ENCODE measurements at places on chromosomes 7 and 10.

DNA sequence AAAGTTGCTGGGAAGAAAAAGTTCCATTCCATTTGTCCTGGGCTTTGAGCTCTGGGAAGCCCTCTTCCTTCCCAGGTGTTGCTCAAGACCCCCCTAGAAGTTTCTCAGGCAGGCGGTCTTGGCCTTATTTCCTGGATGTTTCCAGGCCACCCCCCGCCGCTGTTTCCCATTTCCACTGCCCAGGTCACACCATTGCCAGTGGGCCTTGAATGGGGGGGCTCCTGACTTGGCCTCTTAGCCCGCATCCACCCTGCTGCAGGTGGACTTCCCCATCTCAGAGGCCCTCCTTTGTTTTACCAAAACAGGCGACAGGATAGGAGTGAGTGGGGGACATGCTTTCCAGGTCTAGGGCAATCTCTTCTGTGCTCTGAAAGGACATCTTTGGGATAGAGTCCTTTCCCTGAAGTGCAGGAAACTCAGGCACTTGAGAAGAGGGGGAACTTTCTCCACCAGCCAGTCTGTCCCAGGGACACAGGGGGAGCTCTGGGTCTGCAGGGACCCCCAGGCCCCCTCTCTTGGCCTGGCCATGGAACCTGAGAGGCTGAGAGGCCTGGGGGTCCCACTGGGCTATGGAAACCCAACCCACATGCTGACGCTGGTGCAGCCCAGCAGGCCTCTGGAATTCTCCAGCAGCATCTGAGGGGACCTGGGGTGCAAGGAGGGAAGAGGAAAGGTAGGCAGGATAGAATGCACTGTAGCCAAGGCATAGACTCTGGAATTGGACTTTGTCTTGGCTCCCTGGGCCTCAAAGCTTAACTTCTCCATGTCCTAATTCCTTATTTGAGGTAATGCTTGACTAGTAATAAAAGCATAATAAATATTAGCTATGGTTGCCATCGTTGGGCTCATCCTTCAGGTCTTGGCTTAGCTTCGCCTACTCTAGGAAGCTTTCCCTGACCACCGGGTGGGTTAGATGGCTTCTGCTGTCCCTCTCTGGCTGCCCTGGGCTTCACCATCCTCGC lies 17.6 kb downstream of the NEURL1 start:
- DNase-seq, result no peak

DNA sequence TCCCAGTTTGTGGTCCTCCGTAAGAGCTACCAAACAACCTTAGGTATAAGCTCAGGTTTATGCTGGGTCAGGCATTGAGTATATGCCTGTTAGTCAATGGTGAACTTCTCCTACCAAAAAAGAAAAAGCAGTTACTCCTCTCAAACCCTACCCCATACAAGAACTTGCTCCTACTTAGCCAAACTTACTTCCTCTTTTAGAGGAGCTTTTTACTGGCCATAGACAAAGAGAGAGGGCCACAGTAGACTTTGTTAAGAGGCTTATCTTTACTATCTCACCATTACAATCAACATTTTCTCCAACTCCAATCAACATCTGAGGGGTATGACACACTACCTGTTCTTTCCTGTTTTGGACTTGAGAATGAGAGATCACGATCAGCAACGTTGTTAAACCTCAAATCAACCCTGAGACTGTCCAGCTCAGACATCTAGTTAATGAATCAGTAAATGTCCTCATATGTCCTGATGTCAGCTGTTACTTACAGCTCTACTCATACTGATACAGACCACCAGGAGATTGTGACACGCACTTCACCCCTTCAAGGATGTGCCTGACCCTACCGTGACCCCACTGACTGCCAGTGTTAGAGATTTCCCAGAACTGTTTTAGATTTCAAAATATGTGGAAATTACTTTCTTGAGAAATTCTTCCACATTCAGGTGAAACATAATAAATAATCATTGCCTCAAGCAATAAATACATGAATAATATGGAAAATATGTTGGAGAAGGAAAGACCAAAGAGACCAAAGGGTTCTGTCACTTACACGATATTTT lies 18.4 kb upstream of the CCDC71L start:
- DNase-seq, result no peak

DNA sequence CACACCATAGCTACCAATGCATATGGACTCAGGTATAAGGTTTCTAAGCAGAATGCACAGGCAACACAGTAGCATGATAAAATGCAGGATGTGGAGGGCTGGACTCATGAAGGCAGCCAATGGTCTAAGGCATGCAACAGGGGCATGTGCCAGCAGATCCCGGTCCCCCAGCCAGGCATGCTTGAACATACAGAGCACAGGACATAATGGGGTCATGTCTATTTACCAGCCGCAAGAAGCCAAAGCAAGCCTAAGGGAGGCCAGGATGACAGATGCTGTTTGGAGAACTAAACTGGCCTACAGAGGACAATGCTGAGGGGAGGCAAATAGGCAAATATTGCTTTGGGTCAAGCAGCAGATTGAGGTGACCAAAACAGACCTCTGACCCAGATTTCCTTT lies 60.0 kb upstream of the PDLIM1 start:
- no peak for DNase-seq

DNA sequence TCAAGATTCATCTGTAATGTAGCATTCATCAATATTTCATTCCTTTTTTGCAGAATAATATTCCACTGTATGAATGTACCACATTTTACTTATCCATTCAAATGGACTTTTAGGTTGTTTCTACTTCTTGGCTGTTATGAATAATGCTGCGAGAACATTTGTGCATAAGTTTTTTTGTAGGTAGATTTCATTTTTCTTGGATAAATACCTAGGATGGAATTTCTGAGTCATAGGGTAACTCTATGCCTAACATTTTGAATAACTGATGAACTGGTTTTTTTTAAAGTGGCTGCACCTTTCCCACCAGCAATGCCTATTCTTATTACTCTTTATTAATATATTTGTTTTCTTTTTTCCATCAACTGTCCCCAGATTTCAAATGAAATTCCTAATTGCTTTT lies 9.1 kb upstream of the XPNPEP1 start:
- DNase-seq, result no peak

- DNase-seq, result no peak
These were observed 13.2 kb upstream of the TAS2R60 start for GRCh38 chr7:143429770-143430698.

- no peak for DNase-seq
These were observed 414.8 kb downstream of the PHTF2 start for GRCh38 chr7:78213402-78213801.

DNA sequence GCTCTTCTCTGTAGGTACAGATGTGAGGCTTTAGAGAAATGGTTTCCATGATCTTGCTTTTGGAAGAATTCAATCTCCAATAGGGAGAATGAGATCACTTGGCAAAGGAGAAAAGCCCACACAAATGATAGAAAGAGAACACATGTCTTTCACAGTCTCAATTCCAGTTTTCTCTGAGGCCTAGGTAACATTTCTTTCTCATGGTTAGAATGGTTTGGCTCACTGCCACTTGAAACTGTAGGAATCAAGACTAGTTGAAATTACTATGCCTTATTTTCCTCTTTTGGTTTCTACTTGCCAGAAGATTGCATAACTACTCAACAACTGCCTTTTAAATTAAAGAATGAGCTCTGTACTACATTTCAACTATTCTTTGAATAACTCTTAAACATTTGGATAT lies 276.5 kb upstream of the TEX47 start:
- DNase-seq, result no peak

- no peak for DNase-seq
These were observed 11.3 kb downstream of the CRYGN start for GRCh38 chr7:151428378-151429236.

DNA sequence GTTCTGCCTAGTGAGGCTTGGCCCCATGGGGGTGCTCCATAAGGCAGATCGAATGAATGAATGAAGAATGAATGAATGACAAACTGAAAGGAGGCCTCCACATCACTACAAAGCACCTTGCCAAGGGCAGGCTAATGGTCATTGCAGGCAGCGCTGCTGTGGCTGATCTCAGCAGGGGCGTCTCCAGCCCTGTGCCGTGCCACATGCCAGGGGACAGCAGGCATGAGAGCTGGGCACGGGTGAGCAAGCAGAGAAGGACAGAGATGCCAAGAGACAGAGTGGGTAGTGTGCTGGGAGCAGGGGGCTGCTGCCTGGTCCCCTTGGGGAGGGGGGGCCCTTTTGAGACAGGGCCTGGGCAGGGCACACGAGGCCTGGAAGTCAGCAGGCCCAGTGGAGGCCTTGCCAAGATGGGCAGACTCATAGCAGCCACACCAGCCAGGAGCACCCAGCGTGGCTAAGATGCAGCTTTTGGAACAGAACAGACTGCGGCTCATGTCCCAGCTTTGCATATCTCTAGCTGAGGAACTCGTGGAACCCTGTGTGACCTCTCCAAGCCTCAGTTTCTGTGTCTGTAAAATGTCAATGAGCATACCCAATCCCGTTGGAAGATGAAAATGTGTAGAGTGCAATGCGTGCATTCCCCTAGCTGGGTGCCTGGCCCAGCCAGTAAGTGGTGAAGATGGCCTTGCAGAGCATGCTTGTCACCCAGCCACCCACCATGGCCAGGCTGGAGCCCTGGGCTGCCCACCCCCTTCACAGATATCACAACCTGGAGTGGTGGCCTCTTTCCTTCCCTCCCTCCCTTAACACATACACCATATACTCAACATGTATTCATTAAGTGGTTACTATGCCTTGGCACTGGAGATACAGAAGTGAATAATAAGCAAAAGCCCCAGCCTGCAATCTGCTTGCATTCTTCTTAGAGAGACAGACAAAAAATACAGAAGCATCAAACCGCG lies 61.1 kb upstream of the LRRC18 start:
- no peak for DNase-seq

DNA sequence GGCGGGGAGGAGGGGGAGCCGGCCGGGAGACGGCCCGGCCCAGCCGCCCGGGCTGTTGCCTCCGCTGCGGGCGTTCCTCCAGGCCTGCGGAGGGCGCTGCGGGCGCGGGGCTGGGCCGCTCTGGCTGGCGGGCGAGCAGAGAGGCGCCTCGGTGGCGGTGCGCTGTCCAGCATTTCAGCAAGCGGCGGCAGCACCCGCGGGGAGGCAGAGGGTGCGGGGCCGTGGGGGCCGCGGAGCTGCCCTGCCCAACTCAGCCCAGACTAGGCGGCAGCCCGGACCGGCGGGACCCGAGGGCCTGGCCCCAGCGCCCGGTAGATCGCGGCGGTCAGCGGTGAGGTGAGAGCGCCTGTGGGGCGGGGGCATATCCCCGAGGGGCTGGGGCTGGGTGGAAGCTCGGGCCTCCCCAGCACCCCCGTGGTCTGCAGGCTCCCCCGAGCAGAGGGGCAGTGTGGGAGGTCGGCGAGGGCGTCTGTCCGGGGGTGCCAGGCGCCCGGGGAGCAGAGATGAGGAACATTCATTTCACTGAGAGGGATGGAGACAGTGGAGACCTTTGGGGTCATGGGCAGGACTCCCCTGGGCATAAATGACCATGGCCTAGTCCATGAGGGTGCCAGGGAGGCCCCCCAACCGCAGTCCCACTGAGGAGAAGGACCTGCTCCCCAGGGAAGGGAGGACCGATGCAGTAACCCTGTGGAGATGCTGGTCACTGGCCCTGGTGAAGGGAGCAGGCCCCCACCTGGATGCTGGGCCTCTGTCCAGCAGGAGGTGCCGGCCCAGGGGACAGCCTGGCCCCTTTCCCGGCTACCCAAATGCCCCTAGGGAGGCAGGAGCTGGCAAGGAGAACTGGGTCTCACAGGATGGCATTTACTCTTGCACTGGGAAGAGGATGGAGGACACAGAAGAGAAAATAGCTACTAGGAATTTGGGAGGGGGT lies at the start of gene SRRM3:
SRRM3 (plus strand) TSS at position 165 of the 934 bp plus-strand sequence. CDS start 33,171 bp downstream, outside the sequence.
- peak; percentile 67 for DNase-seq

DNA sequence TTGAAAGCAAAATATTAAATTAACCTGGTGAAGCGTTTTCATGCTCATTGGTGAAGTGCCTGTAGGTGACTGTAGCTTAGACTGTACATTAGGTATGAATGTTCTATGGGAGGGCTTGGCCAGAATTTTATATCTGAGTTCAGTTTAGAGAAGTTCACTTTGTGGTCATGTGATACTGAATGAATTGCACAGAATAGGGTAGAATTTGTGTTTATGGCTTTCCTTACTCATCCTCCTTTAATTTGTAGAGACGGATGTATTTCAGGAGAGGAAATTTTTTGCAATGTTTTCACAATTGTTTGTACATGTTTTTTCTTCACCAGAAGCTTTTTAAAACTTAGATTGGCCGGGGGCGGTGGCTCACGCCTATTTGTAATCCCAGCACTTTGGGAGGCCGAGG lies 32.3 kb downstream of the REEP3 start:
- no peak for DNase-seq

DNA sequence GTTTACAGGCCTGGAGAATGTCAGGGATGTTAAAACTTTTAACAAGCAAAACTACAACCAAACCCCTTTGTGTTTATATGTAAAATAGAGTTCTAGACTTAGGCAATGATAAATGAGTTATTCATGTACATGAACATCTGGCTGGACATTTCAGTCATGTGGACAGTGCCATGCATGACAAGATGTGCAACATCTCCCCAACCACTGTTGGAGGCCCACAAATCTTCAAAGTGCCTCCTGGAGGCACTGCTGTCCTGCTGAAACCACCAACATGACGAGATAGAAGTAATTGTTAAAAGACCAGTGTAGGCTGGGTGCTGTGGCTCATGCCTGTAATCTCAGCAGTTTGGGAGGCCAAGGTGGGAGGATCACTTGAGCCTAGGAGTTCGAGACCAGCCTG lies 18.4 kb downstream of the PPIA start:
- DNase-seq, result no peak

- no peak for DNase-seq
These were observed 24.0 kb upstream of the AGBL3 start for GRCh38 chr7:134962270-134962780.

GRCh38 chr7:5598769-5599371 lies 175.2 kb upstream of the TNRC18 start:
- DNase-seq, result no peak

GRCh38 chr7:2353113-2353935 lies 1.3 kb upstream of the EIF3B start:
- no peak for DNase-seq

DNA sequence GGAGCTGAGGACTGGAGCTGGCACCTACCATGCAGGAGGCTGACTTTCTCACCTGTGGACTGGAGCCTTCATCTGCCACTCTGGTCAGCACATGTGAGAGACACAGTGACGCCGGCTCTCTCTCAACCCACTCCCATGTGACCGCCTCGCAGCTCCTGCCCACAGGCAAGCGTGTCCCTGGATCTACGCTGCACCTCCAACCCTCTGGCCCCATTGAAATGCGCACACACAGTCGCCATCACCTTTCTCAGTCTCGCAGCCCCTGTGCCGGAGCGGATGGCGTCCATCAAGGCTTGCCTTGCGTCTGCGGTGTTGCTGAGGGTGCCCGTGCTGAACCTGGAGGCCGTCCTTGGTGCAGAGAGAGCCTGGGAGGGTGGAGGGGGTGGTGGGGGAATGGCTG lies 242.2 kb upstream of the GRB10 start:
- DNase-seq, result no peak

- DNase-seq, result no peak
These were observed 101.3 kb upstream of the CACUL1 start for GRCh38 chr10:118856106-118856505.

- no peak for DNase-seq
These were observed 359.2 kb upstream of the AOAH start for GRCh38 chr7:37083311-37084096.

DNA sequence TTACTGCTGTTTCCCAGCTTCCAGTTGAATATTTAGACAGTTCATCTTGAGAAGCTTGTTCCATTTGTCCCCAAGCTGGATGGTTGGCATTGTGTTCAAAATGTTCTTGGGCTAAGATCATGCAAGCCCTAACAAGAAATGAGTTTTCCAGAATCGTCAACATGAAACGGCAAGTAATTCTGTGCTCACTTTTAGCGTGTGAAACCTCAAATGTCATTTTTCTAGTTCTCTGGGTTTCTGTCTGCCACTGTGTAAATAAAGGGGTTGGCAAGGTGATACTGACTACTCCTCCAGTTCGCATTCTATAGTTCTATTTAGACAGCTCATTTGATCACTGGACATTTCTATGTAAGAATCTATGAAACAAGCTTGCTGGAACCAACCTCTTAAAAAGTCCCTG lies 194.0 kb downstream of the AHR start:
- DNase-seq, result no peak

Measured in NCI-H1092 (cell line).